Bronchial epithelial cell (primary cell): ENCODE measurements at places on chromosomes 2 and 18. TPM values are rescaled to one million over a fixed set of nuclear protein-coding genes. Genes with fewer than 3 reads are reported as not detected.

- no peak for DNase-seq
These were observed 836.7 kb downstream of the SOCS6 start for GRCh38 chr18:71125581-71125980.

- DNase-seq, result peak; percentile 88
These were observed 104.4 kb upstream of the CDC42EP3 start for GRCh38 chr2:37775908-37776250.

DNA sequence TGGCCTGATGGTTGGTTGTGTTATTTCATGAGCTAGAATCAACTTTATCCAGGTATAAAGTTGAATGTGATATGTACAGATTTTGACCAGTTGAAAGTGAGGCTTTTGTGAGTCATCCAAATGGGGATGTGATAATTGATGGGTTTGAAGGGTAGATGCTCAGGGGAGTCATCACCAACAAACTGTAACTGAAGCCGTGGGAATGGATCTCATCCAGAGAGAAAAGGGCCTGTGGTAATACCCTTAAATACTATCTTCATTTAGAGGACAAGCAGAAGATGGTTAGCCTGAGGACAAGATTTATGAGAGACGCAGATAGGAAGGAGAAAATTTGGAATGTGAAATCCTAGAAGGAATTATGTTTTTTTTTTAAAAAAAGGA lies 90.5 kb upstream of the MYO3B start:
- DNase-seq, result peak; percentile 10

DNA sequence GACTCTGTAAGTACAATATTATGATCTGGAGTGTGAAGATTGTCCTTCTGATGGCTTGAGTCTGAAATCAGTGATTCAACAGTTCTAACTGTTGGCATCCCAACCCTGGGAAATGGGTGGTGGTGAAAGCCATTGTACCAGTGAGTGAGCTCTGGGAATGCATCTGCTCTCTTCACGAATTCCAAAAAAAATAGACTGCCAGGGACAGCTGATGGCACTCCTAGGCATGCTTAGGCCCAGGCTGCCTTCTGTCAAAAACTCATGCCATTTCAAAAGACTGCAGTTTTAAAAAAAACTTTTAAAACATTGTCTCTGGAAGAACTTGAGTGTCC lies 20.3 kb downstream of the OXER1 start:
- DNase-seq, result no peak

DNA sequence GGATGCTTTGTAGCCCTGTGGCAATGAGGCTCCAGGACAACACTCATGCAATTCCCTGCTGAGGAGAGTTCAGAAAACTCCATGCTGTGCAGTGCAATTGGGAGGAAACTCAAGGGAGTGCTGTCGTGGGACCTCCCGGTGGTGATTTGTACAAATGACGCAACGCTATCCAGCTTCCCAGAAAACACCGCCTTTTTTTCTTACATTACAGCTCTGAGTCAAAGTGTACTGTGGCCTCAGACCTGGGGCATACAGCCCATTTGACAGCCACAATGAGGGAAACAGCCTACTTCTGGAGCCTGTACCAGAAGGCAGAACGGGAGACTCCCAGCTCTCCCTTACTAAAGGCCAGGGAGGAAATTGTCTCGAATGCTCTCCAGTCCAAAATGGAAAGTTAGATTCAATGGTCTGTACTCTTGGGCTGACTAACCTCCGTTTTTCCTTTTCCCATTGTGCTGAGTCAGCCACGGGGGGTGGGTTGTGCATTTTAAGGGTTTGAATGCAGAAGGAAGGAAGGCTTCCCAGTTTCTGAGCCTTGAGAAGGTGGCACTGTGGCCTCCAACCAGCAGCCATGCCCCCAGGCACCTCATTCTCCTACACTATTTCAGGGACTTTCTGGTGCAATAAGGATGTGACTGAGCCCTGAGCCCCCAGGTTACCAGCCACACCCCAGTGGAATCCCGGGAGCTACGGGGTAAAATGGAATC lies 16.4 kb upstream of the CYP1B1 start:
- no peak for DNase-seq

DNA sequence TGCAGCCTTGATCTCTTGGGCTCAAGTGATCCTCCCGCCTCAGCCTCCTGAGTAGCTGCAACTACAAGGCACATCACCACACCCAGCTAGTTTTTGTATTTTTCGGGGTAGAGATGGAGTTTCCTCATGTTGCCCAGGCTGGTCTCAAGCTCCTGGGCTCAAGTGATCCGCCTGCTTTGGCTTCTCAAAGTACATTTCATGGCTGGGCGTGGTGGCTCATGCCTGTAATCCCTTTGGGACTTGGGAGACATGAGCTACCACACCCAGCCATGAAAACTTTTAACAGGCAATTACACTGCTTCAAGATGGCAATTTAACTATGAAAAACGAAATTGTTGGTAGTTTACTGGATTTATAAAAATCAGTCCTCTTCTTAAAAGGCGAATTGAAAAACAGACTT lies 69.7 kb downstream of the MEP1B start:
- no peak for DNase-seq

GRCh38 chr2:28206762-28207161 lies 185.9 kb upstream of the FOSL2 start:
- no peak for DNase-seq

- peak; percentile 66 for DNase-seq
These were observed 126.0 kb downstream of the OSBPL1A start for GRCh38 chr18:24271381-24272228.

DNA sequence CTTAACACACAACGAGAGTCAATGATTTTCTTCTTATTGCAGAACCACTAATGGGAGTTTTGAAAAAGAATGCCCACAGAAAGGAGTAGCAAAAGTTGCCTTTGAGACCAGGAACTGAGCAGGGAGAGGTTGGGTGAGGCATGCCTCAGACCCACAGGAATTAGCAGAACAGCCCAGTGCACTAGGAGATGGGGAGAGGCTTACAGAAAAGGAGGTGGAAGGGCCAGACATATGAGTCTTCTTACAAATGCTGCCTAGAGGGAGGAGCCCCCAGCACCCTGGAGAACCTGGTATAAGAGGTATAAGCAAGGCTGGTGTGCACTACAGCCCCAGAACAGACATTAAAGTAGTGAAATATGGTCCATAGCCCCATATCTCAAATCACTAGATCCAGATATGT lies 162.0 kb downstream of the DTNA start:
- no peak for DNase-seq

DNA sequence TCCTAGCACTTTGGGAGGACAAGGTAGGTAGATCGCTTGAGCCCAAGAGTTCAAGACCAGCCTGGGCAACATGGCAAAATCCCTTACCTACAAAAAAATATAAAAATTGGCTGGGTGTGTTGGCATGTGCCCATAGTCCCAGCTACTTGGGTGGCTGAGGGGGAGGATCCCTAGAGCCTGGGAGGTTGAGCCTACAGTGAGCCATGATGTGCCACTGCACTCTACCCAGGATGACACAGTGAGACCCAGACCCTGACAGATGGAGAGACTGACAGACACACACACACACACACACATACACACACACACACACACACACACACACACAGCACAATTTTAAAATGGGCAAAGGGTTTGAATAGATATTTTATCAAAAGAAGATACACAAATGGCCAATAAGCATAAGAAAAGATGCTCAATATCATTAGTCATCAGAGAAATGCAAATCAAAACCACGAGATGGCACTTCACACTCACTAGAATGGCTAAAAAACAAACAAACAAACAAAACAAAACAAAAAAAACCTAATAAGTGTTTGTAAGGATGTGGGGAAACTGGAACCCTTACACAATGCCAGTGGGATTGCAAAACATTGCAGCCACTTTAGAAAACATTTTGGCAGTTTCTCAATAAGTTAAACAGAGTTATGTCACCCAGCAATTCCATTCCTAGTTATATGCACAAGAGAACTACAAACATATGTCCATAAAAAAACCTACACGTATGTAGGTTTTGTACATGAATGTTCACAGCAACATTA lies 42.3 kb downstream of the BAZ2B start:
- peak; percentile 58 for DNase-seq

DNA sequence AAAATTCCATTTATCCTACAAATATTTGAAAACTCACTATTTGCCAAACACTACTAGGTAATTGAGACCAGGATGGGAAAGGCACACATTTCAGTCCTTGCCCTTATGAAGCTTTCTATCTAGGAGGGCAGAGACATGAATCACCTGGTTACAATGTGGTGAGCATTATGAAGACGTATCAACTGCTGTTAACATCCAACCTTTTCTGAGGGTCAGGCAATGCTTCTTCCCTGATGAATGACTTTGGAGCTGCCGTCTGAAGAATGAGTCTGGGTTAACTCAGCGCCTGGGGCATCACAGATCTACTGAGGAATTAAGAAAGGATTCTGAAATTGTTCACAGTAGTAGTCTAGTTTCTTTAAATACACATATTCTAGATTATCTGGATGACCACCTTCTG lies 62.1 kb upstream of the NOSTRIN start:
- no peak for DNase-seq

- peak; percentile 85 for DNase-seq
These were observed 164.6 kb downstream of the TMEM247 start for GRCh38 chr2:46643951-46644350.

- DNase-seq, result no peak
These were observed 174.4 kb downstream of the NCKAP5 start for GRCh38 chr2:133393895-133394294.

- peak; percentile 15 for DNase-seq
These were observed 339.4 kb downstream of the CMPK2 start for GRCh38 chr2:6526093-6526824.

- DNase-seq, result no peak
These were observed 159.3 kb downstream of the SCG2 start for GRCh38 chr2:223442847-223443246.

- peak; percentile 8 for DNase-seq
These were observed 686.4 kb downstream of the PLCL1 start for GRCh38 chr2:198490748-198491147.

DNA sequence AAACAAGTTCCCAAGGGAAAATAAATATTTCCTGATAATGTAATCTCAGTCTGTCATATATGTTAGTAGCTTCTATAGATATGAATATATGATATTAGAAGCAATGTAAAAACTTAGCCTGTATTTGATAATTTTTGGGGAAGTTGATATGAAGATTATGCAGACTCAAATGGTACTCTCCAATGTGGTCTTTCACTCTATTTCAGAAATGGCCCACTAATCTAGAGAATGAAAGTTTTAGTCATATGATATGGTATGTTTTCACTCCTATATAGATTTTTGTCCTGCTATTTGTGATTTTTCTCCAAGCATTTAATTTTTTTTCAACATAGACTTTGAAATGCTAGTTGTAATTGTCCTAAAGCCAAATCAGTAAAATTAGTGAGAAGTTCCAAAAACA lies 236.7 kb upstream of the BOD1L2 start:
- DNase-seq, result no peak

- DNase-seq, result peak; percentile 78
These were observed 19.7 kb upstream of the TLK1 start for GRCh38 chr2:171180229-171180930.

- DNase-seq, result peak; percentile 34
These were observed 315.2 kb upstream of the ZEB2 start for GRCh38 chr2:144834998-144835633.

DNA sequence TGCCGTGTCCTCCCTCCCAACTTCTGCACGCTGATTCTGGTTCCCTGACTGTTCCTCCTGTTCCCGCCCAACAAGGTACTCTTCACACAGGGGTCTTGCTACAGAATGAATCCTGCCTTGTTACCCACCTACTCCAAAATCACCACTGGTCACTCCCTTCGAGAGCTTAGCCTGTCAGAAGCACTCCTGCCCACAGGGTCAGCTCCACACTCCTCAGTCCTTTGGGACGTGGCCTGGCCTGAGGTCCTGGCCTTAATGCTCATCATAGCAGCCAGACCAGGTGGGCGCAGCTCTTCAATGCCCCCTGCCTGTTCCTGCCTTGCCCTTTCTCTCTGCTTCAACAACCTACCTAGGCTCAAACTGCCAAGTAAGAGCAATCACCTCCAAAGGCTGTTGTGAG lies 27.8 kb upstream of the ID2 start:
- no peak for DNase-seq

GRCh38 chr18:48440924-48441323 lies 31.7 kb upstream of the ZBTB7C start:
- no peak for DNase-seq

DNA sequence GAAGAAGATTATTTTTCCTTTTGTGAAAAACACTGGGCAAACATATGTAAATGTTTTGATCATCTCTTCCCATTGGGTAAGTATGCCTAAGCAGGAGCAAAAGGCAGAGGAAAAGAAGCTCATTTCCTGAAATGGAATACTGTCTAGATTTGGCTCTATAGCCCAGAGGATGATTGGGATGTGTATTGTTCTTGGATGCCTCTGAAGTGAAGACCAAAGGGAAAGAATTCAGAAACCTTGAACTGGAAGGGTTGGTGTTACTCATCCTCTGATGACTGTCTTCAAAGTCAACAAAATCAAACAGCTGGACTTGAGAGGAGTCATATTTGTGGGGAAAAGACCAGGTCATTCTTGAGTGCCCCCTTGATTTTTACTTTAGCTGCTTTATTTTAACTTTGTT lies 112.6 kb upstream of the NT5C1B start:
- peak; percentile 76 for DNase-seq

FBLN7 gene
- under 0.01 and 0.13 TPM in 2 replicates for total RNA-seq

KYNU gene
- 30.3 and 31.4 TPM in 2 replicates for total RNA-seq

NYAP2 gene
- not detected in 2 replicates for total RNA-seq

CYP27A1 gene
- 0.13 and 0.26 TPM in 2 replicates for total RNA-seq

KCNK3 gene
- total RNA-seq, result not detected in 2 replicates

FTCDNL1 gene
- total RNA-seq, result 0.53 and 1.0 TPM in 2 replicates

ASB18 gene
- 0.38 TPM in 1 of 2 replicates, not detected in the other for total RNA-seq

HOXD12 gene
- not detected in 2 replicates for total RNA-seq
